ENCODE measurements at places on chromosomes 6 and 20. TPM values are rescaled to one million over a fixed set of nuclear protein-coding genes. Genes with fewer than 3 reads are reported as not detected.

The COL21A1 gene
- 24.5 TPM for total RNA-seq

The RNF144B gene
- total RNA-seq: 52.3 TPM

The ZNF334 gene
- total RNA-seq: not detected

The IMPG1 gene
- not detected for total RNA-seq

The CST5 gene
- not detected for total RNA-seq

The RAET1L gene
- not detected for total RNA-seq

The PRPH2 gene
- total RNA-seq: 0.11 TPM

The SLC17A3 gene
- total RNA-seq: not detected

The FANCE gene
- 0.32 TPM for total RNA-seq

The YWHAB gene
- total RNA-seq: 50.4 TPM

The AVP gene
- not detected for total RNA-seq

The ME1 gene
- total RNA-seq: 8.4 TPM

DNA sequence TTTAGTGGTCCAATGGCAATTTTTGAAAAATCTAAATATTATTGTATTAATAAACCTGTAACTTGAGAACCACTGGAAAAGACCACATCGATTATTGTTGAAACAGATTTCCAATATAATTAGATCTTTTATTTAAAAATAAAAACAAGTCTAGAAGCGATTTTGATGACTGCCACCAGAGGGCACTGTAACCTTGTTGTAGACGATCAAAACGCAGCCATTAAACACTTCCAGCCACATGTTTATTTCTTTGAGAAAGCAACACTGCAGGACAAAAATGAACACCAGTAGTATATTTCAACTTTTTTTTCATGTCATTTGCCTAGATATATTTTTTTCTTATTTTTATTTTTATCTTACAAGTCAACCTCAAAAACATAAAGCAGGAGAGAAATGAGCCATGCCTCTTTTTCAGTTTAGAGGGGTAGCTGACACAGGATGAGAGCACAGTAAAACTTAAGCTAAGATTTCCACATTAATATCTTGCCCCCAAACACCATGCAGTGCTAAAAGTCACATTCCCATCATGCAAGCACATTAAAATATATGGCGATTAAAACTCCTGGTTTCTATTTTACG, 115.4 kb downstream of the OPRM1 start:
- DNase-seq: peak; percentile 77

DNA sequence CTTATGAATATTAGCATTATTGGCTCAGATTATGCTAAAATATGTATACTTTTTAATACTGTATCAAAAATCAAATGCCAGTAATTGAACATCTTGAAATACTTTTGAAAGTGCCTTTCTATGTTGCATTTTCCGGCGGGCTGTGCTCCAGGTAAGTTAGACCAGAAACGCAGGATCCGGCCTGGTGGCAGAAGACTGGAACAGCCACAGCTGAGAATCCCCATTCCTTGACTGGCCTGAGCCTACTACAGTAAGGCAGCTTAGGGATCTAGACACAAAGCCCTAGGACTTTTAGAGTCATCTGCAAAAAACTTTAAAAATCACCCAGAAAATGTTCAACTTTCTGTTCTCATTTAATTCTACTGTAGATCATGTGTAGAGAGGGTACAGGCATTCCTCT, 138.8 kb upstream of the C6orf118 start:
- no peak for DNase-seq

DNA sequence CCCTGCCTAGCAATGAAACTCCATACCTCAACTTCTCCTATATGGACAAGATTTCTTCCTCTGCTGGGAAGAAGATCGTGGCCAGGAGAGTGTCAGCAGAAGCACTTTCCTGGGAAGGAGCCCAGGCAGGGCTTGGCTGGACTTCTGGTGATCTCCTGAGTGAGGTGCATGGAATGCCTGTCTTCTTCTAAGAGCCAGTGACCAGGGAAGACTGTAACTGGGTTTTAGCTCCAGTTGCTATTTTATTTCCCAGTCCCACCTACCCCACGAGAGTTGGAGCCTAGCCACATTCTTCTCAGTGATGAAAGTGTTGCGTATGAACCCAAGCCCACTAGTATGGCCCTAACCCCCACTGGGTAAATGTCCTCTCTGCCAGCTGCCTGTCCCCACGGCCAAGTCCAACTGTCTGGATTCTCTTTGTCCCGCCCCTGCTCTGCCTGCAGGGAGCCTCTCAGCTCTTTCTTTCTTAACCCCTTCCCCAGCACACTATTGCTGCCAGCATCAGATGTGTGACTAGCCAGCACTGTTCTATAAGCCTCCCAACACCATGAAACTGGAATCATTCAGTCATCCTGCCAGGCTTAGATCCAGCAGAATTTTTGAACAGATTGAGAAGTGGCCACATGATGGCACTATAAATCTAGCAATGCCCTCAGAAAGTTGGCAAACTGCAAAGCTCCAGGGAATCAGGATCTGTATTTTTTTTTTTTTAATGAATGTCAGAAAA, 69.8 kb upstream of the FAM184A start:
- DNase-seq: peak; percentile 71

DNA sequence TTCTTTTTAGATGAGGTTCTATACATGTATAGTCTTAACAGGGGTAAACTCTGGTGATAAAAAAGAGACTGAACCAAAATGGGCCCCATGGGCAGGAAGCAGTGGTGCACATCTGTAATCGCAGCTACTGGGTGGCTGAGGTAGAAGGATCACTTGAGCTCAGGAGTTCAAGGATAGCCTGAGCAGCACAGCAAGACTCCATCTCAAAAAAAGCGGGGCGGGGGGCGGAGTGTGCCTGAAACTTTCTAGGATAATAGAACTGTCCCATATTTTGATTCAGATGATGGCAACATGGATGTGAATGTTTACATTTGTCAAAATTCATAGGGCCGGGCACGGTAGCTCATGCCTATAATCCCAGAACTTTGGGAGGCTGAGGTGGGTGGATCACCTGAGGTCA, 48.8 kb upstream of the TAF8 start:
- DNase-seq: no peak

- no peak for DNase-seq
Observed at GRCh38 chr20:58136149-58136484, 92.3 kb downstream of the ANKRD60 start.

GRCh38 chr6:167426651-167427050, 101.8 kb downstream of the TTLL2 start:
- no peak for DNase-seq

DNA sequence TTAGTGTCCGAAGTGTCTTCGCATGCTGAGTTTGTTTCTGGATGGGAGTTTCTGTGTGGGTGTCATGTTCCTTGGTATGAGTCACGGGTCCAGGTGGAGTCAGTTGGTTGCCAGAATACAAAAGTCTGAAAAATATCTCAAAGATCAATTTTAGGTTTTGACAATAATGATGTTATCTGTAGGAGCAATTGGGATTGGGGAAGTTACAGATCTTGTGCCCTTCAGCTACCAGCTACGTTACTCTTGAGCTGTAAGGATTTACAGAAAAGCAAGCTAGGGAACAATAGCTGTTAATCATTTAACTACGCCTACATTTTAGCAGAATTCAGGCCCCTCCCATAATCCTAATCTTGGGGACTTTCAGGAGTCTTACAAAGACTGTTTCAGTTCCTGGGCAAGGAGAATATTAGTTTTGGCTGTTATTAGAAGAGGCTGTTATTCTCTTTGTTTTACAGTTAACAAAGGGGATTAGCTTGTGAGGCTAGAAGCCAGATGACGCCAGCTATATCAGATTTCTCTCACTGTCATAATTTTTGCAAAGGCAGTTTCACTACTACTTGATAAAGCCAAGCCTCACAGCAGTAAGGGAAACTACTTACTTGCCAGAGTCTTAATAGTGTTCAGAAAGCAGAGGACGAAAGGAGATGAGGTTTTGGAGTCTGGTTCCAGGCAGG, 15.4 kb upstream of the SLC22A16 start:
- DNase-seq: no peak

GRCh38 chr6:45586216-45587171, 208.8 kb upstream of the SUPT3H start:
- DNase-seq: no peak

DNA sequence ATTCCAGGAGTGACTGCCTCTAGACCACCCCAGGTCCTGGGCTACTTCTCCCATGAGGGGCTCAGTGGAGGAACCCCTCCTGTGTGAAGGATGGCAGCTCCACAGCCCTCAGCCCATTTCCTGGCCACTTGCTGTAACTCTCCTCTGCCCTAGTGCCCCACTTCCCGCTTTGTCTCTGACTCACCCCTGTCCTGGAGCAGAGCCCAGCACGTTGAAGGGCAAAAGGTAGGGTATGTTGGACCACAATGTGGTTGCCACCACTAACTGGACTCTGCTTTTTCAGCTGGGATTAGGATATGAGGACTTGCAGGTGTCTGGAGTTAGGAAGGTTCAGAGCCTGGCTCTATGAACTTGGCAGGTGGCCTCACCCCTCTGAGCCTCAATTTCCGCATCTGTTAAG, 2.4 kb downstream of the MYBL2 start:
- no peak for DNase-seq

DNA sequence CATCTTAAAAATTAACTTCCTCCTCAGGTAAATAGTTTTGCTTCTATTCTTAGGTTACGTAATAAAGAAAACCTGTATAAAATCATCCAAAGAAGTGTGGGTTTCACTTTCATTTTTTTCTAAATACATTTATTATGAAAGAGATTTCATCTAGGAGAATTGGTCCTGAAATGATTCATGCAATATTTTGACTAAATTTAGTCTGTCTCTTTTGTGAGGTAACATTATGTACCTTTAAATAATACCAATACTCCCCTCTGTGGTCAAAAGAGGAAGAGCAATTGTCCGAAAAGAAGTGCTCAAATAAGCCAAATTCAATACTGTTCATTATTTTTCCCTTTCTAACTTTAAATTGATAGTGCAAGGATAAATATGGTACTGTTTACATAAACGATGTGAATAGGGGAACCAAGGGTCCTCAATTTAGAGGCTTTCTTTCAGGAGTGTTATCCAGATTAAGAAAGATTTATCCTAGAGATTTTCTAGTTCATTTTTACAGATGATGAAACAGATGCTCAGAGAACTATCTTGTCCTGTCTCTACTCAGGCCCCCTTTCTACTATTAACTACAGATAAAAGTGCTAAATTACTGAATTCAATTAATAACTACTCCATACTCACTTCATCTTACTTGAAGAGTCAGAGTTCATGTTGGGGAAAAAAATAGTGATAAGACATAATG, 26.2 kb downstream of the CYP39A1 start:
- no peak for DNase-seq

GRCh38 chr6:42236030-42236429, 18.4 kb upstream of the MRPS10 start:
- no peak for DNase-seq

- no peak for DNase-seq
Observed at GRCh38 chr6:37587866-37588734, 88.4 kb upstream of the CCDC167 start.

GRCh38 chr6:131058236-131058635, 4.8 kb downstream of the EPB41L2 start:
- DNase-seq: no peak

DNA sequence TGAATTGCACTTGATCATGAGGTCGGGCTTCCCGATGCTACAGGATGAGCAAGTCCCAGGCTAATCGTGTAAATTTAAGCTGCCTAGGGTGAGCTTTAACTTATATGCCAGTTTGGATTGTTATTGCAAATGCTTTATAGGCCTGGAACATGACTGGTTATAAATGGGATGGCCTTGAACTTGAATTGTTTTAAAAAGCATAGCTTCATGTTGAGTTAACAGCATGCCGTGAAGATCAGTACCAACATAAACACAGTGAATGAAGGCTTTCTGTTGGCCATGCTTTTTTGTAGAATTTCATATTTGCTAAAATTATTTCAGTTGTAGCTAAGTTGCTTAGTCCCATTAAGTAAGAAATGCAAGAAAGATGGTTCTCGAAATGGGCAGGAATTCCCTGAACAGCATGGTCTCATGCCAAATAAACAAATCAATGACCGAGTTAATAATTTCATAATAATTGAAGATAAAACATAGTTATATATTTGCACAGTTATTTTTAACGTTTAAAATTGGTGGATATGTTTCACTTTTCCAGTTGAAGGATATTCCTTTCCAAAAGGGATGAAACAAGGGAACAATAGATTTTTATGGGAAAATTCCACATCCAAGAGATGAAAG, 76.6 kb upstream of the ARID1B start:
- no peak for DNase-seq

DNA sequence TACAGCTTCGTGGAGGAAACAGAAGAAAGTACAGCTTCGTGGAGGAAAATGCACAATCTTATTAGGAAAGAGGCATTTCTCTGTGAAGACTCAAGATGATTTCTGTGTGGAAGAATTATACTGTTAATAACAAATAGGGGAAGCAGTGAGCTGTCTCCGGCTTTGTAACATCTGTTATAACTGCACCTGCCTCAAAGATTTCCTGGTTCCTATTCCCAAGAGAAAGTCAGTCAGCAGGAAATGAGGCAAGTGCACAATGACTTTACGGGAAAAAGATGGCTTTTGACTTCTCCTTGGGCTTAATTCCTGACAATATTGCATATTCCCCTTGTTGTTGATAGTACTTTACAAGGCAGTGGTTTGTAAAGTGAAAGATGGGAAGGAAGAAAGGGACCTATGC, 538.5 kb downstream of the BMP2 start:
- DNase-seq: no peak

- DNase-seq: no peak
Observed at GRCh38 chr20:33606118-33606771, 55.9 kb upstream of the C20orf144 start.

DNA sequence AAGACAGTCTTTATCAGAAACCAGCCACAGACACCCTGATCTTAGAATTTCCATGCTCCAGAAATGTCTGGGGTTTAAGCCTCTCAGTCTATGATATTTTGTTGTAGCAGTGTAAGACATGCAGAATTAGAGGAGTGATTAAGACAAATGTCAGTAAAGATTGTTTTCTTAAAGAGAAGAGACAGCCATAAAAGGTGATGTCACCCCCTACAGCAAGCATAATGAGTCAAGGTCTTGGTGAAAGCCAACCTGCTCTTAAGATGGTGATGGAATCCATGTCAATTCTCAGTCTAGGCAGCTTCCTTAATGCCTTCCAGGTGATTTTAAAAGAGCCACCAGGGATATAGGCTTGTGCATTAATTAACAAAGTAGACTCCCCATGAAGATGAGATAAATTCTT, 849.9 kb upstream of the EPHA7 start:
- no peak for DNase-seq

GRCh38 chr6:29597184-29597583, 12.3 kb downstream of the OR2H2 start:
- no peak for DNase-seq

GRCh38 chr6:429515-430121, 38.1 kb downstream of the IRF4 start:
- no peak for DNase-seq

GRCh38 chr6:130836055-130836640, 8.9 kb downstream of the SMLR1 start:
- DNase-seq: no peak

DNA sequence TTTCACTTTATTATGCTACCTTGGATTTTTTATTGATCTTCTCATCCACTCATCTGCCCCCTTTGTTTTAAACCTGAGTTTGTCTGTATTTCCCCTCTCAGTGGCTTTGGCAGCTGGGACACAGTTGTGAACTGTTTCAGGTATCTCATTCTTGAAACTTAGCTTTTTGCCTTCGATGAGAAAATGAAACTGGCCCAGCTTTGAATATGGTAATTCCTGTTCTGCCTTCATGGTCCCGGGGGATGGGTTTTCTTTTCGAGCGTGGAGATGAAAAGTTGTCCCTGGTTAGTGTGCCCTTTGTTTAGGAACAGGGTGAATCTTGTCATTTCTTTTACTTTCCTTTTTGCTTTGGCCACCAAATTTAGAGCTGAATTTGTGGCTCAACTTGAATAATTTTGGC, 25.6 kb downstream of the DHX35 start:
- DNase-seq: no peak

- DNase-seq: no peak
Observed at GRCh38 chr6:100948381-100949133, 67.4 kb upstream of the ASCC3 start.
